ENCODE measurements at places on chromosomes 1 and 21.

DNA sequence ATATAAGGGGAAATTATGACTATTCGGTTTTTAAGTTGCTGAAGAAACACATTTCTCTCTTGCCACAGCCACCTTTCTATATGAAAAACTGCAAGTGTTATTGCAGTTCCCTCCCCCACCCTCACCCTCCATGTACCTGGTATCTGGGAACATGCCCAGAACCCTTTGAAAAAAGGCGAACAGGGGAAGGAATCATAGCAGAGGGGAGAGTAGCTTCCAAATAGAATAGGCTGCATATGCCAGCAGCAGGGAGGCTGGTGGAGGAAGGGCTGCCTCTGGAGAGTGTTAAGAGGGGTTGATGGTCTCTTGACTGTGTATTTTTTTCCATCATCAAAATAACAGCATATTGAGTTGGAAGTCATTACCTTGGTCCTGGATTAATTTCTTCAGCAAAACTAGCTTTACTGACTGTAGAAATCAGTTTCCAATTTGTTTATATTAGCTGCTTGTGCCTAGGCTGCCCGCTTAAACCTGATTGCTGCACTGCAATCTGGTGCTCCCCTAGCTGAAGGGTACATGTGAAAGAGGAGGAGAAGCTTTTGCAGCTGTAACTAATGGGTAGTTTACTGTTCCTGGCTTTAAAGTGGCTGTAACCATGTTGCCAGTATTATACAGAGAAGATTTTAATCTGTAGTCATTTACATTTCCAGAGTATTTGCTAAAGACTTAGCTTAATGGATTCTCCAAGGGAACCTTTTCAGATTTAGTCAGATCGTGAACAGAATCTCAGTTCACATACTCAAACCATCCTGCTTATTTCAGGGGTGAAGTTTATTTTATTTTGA is 22.7 kb downstream of the AHCYL1 start:
- no peak for DNase-seq

DNA sequence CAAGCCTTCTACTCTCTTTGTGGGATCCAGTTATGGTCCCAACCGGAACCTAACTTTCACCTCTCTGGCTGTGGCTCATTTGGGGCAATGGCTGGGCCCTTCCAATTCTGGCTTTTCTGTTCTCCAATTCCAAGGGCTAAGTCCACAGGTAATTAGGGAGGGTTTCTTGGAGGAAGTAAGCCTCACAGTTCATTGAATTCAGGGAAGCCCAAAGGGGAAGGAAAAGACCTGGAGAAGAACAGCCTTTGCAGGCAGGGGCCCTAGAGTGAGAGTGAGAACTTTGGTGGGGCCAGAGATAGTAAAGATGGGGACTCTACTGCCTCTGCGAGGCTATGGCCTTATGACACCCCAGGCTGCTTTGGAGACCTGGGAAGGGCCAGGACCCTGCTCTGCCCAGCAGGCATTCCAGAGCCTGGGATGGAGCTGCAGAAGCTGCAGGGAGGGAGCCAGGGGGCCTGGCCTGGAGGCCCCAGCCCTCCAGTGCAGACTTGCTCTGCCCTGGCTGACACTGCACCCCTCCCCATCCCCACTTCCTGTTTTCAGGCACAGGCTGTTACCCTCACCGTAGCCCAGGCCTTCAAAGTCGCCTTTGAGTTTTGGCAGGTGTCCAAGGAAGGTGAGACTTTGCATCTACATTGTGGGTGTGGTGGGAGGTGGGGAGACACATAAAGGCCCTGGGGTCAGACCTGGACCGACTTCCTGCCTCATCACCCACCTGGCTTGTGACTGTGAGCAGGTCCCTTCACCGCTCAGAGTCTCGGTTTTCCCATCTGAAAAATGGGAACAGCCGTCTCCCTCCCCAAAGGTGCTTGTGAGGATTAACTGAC is 18.9 kb downstream of the LDLRAP1 start:
- no peak for DNase-seq

DNA sequence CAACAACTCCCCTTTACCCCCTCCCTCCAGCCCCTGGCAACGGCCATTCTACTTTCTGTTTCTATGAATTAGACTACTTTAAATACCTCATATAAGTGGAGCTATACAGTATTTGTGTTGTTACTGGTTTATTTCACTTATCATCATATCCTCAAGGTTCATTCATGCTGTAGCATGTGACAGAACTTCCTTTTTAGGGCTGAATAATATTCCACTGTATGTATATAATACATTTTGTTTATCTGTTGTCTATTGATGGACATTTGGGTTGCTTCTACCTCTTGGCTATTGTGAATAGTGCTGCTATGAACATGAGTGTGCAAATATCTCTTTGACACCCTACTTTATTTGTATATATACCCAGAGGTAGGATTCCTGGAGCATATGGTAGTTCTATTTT is 2.2 kb downstream of the NHLH1 start:
- no peak for DNase-seq

DNA sequence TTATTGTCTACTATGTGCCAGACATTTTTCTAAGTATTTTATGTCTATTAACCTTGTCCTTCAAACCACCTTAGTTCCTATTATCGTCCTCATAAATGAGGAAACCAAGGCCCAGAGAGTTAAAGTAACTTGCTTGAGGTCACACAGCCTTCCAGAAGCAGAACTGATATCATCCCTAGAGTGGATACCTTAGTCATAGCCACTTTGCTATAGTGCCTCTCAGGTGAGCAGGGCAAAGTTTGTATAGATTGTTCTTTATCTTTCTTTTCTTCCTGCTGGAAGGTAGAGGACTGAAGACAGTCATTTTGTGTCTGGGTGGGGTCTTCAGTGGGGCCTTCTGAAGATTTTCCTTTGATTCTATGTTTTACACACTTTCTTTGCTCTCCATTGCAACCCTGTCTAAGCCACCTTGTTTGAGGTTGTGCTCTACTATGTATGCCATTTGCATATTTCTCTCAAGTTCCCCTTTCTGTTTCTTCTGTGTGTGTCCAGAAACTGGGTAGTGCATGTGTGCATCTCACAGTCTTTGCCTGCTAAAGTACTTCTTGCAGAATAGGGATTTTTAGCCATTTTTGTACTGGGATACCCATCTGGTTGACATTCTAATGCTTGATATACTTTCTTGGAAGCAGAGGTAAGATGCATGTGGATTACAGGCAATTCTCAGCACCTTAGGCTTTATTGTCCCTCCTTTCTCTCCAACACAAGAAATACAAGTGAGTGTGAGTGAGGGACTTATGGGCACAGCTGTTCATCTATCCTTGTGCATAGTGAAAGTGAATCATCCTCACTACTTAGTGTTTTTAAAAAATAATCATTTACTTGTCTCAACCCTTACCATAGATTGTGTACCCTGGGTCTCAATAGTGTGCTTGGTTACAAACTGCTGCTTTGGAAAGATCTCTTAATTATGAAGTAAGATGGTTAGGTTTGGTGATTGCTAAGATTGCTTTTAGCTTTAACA is 207.6 kb upstream of the HMCN1 start:
- DNase-seq = no peak

DNA sequence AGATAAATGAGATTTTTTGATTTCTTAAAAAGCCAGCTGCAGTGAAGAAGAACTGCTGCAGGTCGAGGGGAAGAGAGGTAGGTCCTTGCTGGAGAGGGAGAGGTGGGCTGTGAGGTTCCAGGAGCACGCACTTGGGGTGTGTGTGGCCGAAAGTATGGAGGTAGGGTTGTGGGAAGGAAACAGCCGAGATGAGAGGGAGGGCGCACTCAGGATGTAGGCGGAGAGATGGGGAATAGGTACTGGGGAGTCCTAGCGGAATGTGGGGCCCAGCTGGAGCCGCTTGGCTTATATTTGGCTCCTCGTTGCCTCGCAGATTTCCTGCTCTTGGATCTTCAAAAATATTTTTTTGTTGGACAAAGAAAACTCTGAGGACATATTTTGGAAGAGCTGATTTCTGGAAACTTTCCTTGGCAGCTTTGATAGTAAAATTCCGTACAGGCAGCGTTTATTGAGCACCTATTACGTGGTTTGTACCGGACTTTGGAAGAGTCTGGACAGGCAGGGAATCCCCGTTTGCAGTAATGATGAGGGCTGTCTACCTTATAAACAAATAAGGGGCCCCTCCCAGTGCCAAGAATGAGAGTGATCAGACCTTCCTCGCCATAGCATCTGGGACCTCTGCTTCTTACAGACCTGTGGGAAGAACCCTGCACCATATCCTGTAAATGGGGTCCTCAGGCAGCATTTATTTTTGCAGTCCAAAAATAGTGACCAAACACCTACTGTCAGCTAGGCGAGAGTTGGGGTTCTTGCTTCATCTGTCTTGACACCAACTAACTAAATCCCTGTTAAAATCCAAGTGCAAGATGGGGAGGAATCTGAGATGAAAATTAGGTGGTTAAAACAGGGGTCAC is 1.5 kb downstream of the LRRC8D start:
- no peak for DNase-seq

GRCh38 chr1:228515200-228515834 is 28.1 kb downstream of the RNF187 start:
- DNase-seq = peak; percentile 66

GRCh38 chr1:173276922-173277800 is 70.0 kb upstream of the TNFSF4 start:
- DNase-seq = no peak

DNA sequence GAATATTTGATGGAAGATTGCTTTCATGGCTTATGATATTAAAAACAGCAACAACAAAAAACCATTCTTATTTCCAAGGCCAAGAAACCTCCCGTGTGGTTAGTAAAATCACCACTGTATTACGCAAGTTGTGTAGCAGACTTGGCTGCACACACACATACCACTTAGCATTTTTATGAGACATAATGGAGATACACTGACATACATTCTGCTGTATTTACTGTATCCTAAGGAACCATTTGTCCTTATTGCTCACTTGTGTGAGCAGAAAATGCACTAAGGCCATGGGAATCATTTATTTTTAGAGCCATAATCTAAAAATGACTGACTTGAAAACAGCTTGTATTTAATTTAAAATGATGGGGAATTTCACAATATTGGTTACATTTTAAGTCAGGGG is 584 bp upstream of the C1orf141 start:
- DNase-seq = no peak

- DNase-seq = no peak
Measured at GRCh38 chr1:34863501-34863900, 4.0 kb upstream of the SMIM12 start.

DNA sequence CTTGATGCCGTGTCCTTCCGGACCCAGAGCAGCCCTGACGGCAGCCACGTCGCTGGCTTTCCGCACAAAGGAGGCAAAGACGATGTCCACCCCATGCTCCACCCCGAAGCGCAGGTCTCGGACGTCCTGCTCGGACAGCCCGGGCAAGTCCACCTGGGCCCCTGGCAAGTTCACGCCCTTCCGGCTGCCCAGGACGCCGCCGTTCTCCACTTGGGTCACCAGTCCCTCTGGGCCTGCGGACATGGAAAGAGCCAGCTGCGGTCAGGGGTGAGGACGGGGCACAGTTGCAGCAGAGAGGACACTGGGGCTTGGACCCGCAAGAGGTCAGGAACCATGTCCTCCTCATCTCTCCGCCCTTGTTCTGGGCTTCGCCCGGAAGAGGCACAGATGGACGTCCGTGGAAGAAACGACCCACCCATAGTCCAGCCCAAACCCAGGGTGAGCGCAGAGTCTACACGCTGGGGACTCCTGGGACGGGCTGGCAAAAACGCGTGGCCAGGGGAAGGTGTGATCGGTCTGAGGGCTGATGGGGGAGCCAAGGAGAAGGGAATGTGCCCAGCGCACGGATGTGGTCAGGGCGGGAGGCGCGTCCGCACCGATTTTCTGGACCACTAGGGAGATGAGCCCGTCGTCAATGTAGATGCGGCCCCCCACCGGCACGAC is 6.6 kb downstream of the PKLR start:
- DNase-seq = no peak

DNA sequence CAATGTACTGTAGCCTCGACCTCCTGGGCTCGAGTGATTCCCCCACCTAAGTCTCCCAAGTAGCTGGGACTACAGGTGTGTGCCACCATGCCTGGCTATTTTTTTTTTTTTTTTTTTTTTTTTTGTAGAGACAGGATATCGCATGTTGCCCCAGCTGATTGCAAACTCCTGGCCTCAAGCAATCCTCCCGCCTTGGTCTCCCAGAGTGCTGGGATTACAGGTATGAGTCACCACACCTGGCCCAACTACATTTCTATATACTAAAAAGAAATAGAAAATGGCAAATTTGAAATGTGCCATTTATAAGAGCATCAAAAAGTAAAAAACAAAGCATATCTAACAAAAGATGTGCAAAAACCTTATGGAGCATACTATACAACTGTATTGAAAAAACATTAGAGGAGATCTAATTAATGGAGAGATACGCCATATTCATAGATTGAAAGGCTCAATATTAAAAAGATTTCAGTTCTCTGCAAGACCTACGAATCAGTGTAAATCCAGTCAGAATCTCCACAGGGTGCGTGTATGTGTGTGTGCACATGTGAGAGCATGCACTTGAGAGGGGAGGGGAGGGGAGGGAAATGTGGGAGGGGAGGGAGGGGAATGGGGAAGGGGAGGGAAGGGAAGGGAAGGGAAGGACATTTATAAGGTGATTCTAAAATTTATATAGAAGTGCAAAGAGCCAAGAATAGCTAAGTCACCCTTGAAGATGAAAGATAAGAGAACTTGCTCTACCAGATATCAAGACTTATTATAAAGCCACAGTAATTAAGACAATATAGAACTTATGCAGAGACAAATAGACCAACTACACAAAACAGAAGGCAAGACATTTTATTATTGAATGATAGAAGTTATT is 15.5 kb upstream of the PADI4 start:
- no peak for DNase-seq

GRCh38 chr21:32370998-32371766 is 21.6 kb downstream of the URB1 start:
- DNase-seq = no peak

GRCh38 chr1:86594284-86594770 is 47.4 kb downstream of the CLCA4 start:
- no peak for DNase-seq

DNA sequence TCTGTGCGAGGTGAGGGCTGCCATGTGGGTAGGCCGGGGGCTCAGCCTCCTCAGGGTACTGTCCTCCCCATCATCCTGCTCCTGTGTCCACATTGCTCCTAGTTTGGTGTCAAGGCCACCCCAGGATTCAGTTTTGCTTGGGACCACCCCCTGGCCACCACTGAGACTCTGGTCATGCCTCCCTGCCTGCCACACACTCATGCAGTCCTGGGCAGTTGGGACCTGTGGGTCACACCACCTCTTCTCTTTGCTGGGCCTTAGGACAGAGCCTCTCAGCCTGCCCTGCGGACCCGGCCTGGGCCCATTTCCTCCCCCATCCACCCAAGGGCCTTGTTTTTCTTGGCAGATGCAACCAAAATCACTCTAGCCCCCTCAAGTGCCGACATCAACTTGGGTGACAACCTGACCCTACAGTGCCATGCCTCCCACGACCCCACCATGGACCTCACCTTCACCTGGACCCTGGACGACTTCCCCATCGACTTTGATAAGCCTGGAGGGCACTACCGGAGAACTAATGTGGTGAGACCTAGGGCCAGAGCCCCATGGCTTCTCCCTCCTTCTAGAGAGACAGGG is 19.4 kb downstream of the TMEM81 start:
- no peak for DNase-seq

GRCh38 chr1:170360601-170361000 is 171.4 kb upstream of the GORAB start:
- no peak for DNase-seq

- DNase-seq = no peak
Measured at GRCh38 chr1:119968601-119969000, 72.3 kb upstream of the ADAM30 start.

GRCh38 chr1:175054736-175055135 is 12.9 kb upstream of the TNN start:
- no peak for DNase-seq

Data from HEK293T (cell line).